ENCODE measurements at places on chromosomes 6 and 20.

- DNase-seq: no peak
Observed at GRCh38 chr6:142696123-142697000, 248.6 kb downstream of the HIVEP2 start.

DNA sequence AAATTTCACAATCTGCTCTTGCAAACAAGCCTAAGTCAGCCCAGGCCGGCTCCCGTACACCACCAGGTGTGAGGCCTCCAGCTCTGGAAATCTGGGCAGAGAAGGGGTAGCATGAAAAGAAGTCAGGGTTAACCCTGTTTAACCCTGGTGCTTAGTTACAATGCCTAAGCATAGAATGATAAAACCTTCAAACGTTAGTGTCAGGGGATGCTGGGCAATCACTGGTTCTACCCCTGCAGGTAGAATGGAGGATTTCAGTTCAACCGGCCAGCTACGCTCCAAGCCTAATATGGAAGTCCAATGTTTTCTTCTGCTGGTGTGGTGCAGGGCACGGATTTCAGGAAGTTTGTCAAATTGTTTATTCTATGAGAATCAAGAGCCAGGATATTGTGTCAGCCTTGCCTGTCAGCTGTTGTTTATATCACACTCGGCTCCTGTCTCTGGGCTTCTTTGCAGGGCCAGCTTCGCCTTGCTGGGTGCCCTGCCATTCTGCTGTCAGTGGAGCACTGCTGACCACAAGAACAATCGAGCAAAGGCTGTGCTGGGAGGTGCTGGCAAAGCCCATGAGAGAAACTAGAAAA is 20.2 kb upstream of the CD93 start:
- DNase-seq: no peak

DNA sequence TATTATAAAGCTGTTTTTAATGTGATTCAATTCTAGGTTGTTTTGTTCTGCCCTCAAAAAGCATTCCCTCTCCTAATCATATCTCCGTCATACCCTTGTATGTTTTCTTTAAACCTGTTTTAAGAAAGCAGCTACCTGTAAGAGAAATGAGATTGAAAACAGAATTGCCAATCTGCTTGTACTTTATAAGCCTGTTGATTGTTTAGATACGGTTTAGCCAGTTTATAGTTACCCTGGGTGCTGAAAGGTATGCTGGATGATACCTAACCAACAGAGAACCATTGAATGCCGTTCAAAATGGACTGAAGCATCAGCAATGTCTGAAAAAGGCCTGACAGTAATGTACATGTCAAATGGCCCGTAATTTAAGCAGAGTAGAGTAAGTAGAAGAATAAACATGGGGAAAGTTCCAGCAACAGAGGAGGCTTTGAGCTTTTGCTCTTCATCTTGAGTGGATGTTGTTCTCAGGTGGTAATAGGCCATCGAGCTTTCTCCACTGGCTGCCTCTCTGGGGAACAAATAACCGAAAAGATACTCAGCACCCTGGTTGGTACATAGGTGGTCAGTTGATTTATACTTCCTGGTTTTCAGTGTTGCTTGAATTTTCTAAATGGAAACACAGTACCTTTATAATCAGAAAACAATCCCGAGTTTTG is 27.5 kb downstream of the PTPN1 start:
- no peak for DNase-seq

- DNase-seq: no peak
Observed at GRCh38 chr6:158381214-158381613, 68.9 kb downstream of the TULP4 start.

- DNase-seq: no peak
Observed at GRCh38 chr6:47301441-47301840, 8.3 kb downstream of the TNFRSF21 start.

DNA sequence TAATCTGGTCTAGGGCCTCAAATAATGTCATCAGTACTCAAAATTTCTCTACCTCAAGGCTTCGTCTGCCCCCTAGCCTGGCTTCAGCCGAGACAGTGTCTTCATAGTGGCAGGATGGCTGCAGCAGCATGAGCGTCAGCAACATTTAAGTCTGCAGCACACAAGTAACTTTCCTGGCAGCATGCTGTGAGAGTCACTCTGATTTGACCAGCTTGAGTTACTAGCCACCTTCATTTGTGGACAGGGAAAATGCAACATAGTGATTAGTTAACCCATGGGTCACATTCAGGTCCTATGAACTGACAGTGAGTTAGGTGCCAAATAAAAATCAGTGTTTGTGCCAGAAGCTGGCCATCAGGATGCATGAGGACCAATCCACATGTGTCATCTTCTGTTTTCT is 209.9 kb upstream of the SLC35B3 start:
- DNase-seq: no peak

DNA sequence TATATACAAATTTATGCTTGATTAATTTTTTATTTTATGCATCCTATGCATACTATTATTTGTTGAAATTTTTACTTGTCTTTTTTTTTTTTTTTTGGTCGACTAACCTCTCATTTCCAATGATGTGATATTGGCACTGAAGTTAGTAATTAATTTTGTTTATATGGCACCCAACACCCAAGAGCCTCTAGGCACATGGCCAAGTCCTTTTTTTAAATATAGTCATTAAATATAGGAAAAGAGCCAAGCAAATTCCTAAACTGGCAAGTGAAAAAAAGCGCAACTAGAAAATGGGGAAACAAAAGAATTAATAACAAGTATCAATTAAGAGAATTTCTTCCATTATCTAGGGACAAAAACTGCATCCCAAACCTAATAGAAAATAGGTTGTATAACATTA is 85.5 kb upstream of the HS3ST5 start:
- DNase-seq: no peak

DNA sequence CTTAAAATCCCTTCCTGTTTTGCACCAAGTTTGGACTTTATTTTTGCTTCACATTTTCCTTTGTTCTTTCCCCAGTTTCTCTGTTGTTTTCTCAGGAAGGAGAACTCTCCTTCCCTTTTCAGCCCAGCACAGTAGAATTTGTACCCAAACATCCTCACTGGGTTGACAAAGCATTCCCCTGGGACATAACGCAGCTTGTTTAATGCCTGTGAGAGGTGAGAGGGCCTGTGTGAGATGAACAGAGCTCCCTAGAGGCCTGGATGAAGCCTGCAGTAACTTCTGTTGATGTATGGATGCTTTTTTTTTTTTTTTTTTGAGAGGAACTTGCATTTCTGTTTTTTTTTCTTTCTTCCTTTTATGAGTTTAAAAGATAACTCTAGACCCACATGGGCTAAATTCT is 104.9 kb upstream of the SLC22A23 start:
- DNase-seq: no peak

GRCh38 chr20:41601742-41602141 is 16.4 kb downstream of the CHD6 start:
- no peak for DNase-seq

GRCh38 chr6:13273931-13274706 is 54.2 kb downstream of the TBC1D7 start:
- no peak for DNase-seq
